ENCODE measurements at places on chromosomes 2 and 18.

GRCh38 chr2:98507461-98507860, 62.8 kb downstream of the INPP4A start:
- DNase-seq, result no peak

- DNase-seq, result no peak
Measured at GRCh38 chr18:35836932-35837331, 135.5 kb upstream of the RMP24 start.

- DNase-seq, result no peak
Measured at GRCh38 chr2:236872981-236873380, 212.7 kb upstream of the COPS8 start.

- no peak for DNase-seq
Measured at GRCh38 chr2:213923543-213923942, 487.3 kb upstream of the VWC2L start.

DNA sequence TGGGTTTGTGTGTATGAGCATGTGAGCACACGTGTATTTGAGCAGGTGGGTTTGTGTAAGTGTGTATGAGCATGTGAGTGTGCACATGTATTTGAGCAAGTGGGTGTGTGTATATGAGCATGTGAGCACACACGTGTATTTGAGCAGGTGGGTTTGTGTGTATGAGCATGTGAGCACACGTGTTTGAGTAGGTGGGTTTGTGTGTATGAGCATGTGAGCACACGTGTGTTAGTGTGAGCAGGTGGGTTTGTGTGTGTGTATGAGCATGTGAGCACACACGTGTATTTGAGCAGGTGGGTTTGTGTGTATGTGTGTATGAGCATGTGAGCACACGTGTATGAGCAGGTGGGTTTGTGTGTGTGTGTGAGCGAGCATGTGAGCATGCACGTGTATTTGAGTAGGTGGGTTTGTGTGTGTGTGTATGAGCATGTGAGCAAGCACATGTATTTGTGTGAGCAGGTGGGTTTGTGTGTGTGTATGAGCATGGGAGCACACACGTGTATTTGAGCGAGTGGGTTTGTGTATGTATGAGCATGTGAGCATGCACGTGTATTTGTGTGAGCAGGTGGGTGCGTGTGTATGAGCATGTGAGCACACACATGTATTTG, 169.7 kb downstream of the TWIST2 start:
- DNase-seq, result no peak

GRCh38 chr2:211216221-211216620, 659.8 kb downstream of the CPS1 start:
- no peak for DNase-seq

- no peak for DNase-seq
Measured at GRCh38 chr2:102677244-102678215, 58.2 kb downstream of the SLC9A2 start.

DNA sequence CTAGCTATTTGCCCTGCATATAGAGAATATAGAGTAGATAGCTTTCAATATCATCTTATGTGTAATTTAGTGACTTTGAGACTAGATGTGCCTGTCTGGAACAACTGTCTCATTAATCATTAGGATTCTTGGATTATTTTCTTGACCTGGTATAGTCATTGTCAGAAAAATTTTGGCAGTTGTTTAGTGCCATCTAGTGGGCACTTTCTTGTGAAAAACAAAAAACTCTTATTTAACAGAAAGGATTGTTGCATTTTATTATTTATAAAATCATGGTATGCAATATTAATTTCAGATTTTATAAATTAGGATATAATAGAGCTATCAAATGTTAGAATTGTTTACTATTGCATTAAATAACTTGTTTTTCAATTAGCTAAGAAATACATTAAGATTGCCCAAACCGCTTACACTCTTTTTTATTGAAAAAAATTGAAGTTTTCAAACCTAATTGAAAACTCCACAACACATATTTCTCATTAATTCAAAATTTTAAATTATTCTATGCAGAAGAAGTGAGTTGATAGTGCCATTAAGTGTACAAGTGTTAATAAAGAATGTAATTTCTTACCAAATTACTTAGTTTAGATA, 80.3 kb downstream of the DYNAP start:
- DNase-seq, result peak; percentile 42

DNA sequence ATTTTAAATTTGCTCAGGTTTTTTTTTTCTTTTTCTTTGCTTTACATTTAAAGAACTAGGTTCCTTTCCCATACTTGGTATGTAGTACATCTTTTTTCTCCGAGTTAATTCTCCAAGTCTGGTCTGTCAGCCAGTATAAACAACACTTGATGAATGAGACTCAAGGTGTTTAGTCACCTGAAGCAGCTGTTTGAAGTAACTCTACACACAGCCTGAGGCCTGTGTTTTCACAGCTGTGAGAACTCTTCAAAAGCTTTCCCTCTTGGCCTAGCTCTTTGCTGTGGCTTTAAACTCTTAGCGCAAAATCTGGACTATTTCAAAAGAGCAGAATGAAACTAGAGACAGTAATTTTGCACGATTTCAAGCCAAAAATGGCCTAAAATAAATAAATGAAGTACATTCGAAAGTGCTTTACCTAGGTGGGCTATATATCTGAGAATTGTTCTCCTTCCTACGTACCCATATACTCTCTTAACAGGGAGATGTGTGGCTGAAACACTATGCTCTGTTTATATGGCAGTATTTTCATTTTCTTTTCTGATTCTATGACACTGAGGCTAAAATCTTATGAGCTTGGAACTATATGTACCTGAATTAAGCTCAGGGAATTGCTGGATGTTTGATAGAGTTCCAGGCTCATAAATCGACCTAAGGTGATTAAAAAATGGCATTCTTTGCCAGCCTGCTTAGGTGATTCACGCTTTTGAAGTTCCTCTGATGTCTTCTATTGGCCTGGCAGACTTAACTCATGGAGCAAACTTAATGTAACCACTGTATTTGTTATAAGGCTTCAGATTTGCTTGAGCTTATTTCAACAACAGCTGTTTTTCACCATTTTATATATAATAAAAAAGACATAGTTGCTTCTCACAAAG, 1044.1 kb upstream of the ZEB2 start:
- DNase-seq, result no peak

GRCh38 chr18:70598406-70598805, 309.6 kb downstream of the SOCS6 start:
- DNase-seq, result no peak

GRCh38 chr2:154343282-154343681, 355.2 kb upstream of the KCNJ3 start:
- no peak for DNase-seq

DNA sequence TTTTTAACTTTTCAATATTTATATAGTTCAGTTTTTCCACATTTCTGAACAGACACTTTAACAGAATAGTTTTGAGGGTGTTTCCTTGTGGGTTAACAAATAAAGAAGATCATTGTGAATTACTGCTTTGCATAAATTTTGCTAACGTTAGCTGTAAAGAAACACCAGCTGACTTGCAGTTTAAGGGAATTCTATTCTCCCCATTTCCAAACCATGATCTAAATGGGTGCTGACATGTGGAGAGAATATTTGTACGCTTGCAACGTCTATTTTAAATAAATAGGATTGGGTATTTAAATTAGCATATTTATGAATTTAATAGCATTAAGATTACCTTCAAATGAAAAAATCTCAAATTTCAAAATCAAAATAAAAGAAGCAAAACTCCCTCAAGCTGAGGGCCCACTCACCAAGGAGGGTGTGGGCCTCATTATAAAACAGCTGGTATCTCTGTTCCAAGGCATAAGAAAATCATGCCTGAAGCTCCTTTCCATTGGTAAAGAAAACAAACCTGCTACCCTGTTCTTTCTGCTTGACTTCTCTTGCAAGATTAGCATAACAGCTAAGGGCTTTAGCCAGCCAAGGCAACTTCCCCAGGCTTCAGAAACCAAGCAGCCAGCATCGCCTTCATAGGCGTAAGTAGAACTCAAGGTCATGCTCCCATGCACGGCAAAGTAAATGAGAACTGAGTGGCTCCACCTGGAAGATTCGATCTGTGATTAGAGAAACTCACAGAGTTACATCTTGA, 3.2 kb downstream of the MRO start:
- no peak for DNase-seq

- DNase-seq, result no peak
Measured at GRCh38 chr2:85669549-85669948, 1.6 kb upstream of the SFTPB start.

DNA sequence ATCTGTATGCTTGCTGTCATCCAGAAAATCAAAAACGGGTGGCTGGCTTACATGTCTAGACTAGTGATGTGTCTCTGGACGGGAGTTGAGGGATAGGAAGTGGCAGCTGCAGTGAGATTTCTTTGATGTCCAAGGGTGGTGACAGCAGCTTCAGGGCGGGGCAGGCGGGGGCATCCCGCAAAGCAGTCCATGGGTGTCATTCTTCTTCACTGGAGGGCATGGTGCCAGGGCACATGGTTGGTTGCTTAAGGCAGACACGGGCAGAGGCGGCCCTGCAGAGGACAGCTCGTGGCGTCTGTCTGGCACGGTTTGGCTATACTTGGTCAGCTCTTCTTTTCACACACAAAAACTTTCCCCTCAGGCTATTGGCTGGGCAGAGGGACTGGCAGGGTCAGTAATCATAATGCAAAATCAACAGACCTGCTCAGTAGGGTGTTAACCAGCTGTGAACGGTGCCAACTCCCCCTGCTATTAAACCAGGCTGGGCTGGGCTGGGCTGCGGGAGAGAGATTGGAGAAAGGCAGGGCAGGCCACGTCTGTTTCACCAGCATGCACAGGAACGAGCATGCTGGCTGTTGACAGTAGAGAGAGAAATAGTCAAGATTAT, 63.7 kb downstream of the COL4A3 start:
- no peak for DNase-seq

GRCh38 chr18:61731178-61731577, 161.6 kb downstream of the RNF152 start:
- DNase-seq, result no peak

- DNase-seq, result no peak
Measured at GRCh38 chr2:102983786-102984185, 222.0 kb downstream of the TMEM182 start.

Data from inflammatory macrophage (primary cell).